Right renal pelvis (tissue), 4 donors: ENCODE measurements at places on chromosomes 2 and 18. TPM values are rescaled to one million over a fixed set of nuclear protein-coding genes. Genes with fewer than 3 reads are reported as not detected.

GRCh38 chr18:21053127-21053526 is 58.5 kb downstream of the ROCK1 start:
- DNase-seq, result no peak

DNA sequence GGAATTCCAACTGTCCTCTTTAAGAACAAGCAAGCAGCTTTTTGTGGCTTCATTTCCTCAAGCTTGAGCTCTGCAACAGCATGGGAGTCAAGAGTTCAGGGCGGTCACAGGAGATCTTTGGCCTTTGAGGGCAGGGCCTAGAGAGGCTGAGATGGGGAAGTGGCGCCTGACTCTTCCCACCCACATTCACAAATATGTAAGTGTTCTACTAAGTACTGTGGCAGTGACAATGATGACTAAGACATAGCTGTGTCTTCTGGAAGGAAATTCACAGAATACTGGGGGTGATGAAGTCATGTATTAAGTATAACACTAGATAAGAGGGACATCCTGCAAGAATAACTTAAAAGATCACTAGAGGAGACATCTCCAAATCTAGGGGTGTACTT is 15.0 kb downstream of the RND3 start:
- no peak for DNase-seq

DNA sequence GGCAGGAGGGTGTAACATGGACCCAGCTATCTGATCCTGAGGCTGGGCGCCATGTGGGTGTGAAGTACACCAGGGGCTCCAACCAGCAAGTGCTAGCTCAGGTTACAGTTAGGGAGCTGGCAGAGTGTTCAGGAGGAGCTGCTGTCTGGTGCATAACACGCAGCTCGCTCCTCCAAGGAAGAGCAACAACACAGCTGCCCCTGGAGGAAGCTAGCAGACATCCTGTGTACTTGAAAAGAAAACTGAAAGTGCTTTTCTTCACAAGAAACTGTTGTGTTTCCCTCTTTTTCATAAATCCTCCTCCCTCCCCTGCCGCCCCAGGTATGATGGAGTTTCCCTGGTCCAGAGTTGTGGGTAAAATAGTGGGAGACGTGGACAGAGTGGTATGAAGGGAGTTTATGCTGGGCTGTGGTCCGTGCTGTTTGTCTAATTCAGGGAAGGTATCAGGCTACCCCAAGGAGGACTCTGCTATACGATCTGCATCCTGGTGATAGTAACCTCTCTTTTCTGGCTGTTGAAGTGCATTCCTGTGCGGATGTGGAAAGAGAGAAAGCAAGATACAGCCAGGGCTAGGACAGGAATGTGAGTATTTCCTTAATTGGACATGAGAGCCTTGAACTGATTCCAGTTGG is 6.1 kb upstream of the LBH start:
- no peak for DNase-seq

DNA sequence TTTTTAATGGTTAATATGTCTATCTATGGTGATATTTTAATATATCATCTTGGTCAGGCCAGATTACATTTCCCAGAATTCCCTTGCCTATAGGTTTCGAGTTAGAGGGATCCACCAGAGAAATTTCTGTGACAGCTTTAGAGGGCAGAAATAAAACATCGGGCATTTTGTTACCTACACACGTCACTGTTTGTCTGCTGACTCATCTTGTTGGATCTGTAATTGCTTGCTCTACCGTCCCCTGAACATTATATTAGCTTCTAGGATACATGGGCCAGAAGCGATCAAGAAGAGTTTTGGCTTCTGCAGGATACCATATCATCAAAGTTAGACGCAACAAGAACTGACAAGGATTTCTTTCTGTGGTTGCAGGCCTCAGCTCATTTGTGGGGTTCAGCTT is 795.8 kb upstream of the GCFC2 start:
- no peak for DNase-seq

GRCh38 chr2:38720613-38721241 is 30.4 kb downstream of the SRSF7 start:
- no peak for DNase-seq

- no peak for DNase-seq
Measured at GRCh38 chr18:57775937-57776336, 27.2 kb downstream of the ATP8B1 start.

DNA sequence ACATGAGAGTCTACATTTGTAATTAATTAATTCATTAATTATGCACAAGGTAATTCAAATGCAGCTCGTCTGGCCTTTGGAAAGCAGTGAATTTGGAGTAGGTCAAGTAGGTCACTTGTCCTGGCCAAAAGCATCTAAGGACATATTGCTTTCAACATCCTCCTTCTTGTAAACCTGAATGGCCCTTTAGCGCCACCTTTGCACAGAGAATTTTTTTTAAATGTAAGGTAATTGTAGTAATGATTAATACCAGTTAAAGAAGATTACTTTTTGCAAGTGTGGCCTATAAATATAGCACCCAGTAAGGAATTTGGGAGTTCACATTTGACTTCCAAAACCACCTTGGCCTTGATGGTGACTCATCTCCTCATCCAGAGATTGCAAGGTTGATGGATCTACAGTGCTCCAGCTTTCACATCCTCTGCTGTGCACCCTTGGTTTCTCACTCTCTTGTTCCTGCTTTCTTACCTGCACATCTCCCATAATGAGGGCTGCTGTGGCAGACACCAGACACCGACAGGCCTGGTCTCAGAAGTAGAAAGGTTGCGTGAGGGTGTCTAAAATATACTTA is 481.7 kb downstream of the TGIF1 start:
- DNase-seq, result no peak

DNA sequence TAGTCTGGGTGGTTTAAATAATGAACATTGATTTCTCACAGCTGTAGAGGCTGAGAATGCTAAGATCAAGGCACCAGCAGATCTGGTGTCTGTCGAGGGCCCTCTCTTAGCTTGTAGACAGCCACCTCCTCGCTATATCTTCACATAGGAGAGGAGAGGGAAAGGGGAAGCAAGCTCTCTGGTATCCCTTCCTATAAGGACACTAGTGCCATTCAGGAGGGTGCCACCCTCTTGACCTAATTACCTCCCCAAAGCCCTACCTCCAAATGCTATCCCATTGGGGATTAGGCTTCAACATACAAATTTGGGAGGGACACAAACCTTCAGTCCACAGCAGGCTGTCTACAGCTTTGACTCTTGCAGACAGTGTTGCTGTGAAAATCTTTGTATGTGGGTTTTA is 76.7 kb downstream of the BOLA3 start:
- no peak for DNase-seq

DNA sequence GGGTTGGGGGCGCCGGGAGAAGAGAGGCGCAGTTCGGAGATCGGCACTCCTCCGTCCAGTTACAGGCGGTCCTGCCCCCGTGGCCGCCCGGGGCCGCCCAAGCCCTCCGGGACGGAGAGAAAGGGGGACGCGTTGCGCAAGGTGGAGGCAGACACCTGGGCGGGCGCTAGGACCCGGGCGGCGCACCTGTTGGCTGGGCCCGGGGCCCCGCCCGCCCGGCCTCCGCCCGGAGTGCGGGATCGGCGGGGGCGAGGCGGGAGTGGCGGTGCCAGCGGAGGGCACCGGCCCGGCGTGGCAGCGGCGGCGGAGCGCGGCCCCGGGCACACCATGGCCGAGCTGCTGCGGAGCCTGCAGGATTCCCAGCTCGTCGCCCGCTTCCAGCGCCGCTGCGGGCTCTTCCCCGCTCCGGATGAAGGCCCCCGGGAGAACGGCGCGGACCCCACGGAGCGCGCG is at the start of gene SGPP2:
SGPP2 (plus strand) TSS at position 268 of the 453 bp plus-strand sequence; CDS start at position 328, 60 bp downstream.
- no peak for DNase-seq

DNA sequence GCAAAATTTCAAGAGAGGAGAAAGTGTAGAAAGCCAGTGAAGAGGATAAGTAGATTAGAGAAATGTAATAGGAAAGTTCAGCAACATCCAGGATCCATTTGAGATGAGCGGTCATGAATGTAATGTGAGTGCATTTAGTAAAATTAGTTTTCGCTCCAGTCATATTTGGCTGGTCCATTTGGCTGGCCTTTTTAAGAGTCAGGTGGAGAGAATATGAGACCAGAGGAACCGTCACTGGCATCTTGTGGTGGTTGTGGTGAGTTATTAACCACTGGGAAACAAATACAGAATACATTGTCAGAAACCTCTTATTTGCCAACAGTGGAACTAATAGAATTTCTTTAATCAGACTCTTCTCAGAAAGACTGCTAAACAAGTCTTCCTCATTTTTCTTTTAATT is 1064.3 kb upstream of the CDH2 start:
- DNase-seq, result no peak

GRCh38 chr2:127953849-127954248 is 68.1 kb upstream of the AMMECR1L start:
- DNase-seq, result no peak

GRCh38 chr2:170332676-170333402 is 154.9 kb downstream of the MYO3B start:
- no peak for DNase-seq

- DNase-seq, result no peak
Measured at GRCh38 chr2:6730003-6730402, 135.7 kb downstream of the CMPK2 start.

DNA sequence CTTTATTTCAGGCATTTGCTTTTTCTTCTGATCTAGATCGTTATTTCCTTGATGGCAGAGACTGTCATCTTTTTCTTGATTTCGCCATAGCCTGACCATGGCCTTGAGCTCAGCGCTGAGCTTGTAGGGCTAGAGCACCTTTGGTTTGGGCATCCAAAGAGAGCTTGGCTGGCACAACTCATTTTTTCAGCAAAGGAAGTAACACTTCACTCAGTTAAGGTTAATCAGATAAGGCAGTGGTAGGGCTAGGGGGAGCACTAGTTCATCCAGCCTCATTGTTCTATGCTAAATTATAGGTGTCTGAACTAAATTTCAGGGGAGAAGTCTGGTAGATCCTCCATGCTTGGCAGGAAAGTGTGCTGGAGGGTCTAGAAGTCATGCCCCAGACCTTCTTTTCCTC is 125.0 kb downstream of the SETBP1 start:
- no peak for DNase-seq

GRCh38 chr2:182903566-182903965 is 37.1 kb upstream of the FRZB start:
- no peak for DNase-seq

DNA sequence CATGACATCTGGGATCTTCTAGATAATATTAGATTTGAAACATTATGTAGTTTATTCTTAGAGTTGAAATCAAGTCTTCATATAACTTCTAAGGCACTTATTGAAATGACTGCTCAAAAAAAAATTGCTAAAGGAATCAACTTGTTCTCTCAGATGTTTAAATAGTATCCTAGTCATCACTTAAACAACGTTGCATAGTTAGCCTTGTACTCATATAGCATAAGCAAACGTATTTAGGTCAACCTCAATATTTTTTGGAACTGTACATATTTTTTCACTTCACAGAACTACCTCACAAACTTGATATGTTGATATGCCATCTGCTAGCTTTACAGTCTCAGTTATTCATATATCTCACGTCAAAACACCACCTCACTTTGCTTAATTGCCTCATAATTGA is 47.1 kb upstream of the CREB1 start:
- no peak for DNase-seq

GRCh38 chr2:83565626-83566025 is 893.5 kb downstream of the SUCLG1 start:
- no peak for DNase-seq

GRCh38 chr2:206296128-206296527 is 21.7 kb downstream of the ZDBF2 start:
- no peak for DNase-seq

- DNase-seq, result no peak
Measured at GRCh38 chr2:217804338-217804737, 198.5 kb downstream of the TNS1 start.

- no peak for DNase-seq
Measured at GRCh38 chr2:157857881-157858280, 18.2 kb downstream of the ACVR1 start.

DNA sequence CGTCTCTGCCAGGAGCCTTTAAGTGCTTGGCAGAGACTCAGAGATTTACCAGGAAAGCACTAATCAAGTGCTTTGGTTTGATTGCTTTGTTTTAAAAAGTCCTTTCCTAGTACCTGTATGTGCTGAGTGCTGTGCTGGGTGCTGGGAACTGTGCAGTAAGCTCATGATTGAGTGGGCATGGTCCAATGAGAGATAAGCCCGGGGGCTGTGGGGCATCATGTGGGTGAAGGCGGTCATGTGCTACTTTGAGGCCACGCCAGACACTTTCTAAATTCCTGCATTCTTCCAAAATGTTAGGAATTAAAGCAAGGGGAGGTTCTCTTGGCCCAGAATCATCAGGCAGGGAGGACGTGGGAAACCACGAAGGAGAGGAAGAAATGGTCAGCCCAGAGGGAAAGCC is 109.0 kb downstream of the ACAA2 start:
- DNase-seq, result no peak

The MTX2 gene
- 95.7 TPM for polyA plus RNA-seq

The RGPD4 gene
- 0.06 TPM for polyA plus RNA-seq

The BOK gene
- polyA plus RNA-seq, result 32.1 TPM

The ZNF804A gene
- 2.0 TPM for polyA plus RNA-seq

The TMEM87B gene
- 33.3 TPM for polyA plus RNA-seq

The PTCD3 gene
- 129 TPM for polyA plus RNA-seq

The CRYGC gene
- not detected for polyA plus RNA-seq

The NRP2 gene
- polyA plus RNA-seq, result 78.3 TPM

The UGT1A10 gene
- polyA plus RNA-seq, result 0.03 TPM

The PJVK gene
- 10.6 TPM for polyA plus RNA-seq

The CFAP221 gene
- 22.7 TPM for polyA plus RNA-seq

The IL36B gene
- not detected for polyA plus RNA-seq

The BCL11A gene
- 12.1 TPM for polyA plus RNA-seq

The CHPF gene
- 23.8 TPM for polyA plus RNA-seq

The CD302 gene
- 17.9 TPM for polyA plus RNA-seq

The TDRD15 gene
- not detected for polyA plus RNA-seq

The SLC4A3 gene
- polyA plus RNA-seq, result 10.6 TPM

The MATN3 gene
- polyA plus RNA-seq, result 4.3 TPM

The MYL12B gene
- 562 TPM for polyA plus RNA-seq
